ENCODE measurements at places on chromosomes 16 and 17. TPM values are rescaled to one million over a fixed set of nuclear protein-coding genes. Genes with fewer than 3 reads are reported as not detected.

GRCh38 chr16:85091522-85091910, 20.8 kb downstream of the CIBAR2 start:
- DNase-seq: no peak

Gene SEBOX
- not detected for total RNA-seq

Gene VEZF1
- total RNA-seq: 49.2 TPM

DNA sequence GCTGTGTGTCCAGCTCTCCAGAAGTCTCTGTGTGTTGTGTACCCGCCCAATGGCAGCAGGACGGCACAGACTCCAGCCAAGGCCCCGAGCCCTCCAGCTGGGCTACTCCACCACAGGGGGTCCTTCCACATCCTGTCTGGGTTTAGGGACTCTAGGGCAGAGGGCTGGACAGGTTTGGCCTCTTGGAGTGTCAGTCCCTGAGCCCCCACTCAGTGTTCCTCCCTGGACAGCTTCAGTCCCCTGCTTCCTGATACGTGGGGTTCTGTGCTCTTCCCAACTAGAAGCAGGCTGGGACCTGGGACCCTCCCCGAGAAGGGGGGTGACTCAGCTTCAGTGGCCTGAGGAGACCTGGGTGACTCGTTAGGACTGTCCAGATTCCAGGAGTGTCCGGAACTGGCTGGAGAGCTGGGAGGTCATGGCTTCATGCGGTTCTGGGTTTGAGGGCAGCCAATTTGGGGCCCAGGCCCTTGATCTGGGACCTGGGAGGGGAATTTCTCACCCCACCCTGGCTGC, 4.2 kb downstream of the CDK3 start:
- DNase-seq: no peak

DNA sequence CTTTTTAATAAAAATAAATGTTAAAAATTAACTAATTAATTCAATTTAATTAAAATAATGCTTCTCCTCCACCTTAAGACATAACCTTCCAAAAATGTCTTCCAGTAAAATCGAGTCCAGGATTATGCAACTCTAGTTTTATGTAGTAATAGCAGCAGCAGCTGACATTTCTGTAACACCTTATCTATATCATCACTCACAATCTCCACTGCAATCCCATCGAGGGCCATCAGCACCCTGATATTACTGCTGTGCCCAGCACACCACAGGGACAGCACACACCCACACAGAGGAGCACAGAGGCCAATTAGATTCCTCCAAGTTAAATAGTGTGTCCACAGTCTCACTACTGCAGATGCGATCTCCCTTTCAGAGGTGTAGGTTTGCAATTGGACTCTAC, 2.9 kb downstream of the RPH3AL start:
- no peak for DNase-seq

GRCh38 chr16:15967655-15968315, 18.4 kb downstream of the ABCC1 start:
- DNase-seq: no peak

- DNase-seq: no peak
Measured at GRCh38 chr16:51201604-51202003, 50.5 kb upstream of the SALL1 start.

DNA sequence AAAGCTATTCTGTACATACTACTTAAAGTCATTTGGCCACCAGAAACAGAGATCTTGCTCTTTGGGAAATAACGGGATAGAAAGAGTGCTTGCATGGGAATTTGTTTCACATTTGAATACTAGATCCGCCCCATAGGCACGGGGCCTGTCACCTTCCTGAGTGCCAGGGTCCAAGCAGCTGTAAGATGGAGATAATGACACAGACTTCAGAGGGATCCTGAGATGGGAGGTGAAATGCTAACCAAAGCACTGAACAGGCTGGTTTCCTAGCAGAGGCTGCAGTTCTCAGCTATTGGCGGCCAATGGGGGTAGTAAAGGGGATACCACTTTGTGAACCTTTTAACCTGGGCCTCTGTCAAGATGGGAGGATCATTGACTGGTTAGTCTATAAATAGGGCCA, 225.4 kb downstream of the IRF8 start:
- no peak for DNase-seq

DNA sequence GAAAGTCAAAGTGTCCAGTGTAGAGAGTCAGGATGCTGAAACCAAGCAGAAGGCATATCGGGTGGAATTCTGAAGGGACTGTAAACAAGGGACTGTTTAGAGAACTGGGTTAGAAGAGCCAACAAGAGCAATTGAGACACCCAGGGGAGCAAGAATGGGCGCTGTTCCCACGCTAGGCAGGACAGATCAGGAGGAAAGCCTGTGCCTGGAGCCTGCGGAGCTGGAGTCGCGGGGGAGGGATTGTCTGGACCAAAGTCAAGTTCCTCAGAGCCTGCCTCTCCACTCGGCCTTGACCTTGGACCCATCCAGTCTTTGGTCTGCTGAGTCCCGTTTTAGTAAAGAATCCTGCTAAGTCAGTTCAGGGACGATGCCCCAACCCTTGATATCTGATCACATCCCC, 14.7 kb upstream of the KLHL36 start:
- no peak for DNase-seq

GRCh38 chr17:51036084-51036483, 84.6 kb downstream of the SPAG9 start:
- no peak for DNase-seq

- no peak for DNase-seq
Measured at GRCh38 chr16:19923396-19923795, 38.7 kb upstream of the GPRC5B start.

DNA sequence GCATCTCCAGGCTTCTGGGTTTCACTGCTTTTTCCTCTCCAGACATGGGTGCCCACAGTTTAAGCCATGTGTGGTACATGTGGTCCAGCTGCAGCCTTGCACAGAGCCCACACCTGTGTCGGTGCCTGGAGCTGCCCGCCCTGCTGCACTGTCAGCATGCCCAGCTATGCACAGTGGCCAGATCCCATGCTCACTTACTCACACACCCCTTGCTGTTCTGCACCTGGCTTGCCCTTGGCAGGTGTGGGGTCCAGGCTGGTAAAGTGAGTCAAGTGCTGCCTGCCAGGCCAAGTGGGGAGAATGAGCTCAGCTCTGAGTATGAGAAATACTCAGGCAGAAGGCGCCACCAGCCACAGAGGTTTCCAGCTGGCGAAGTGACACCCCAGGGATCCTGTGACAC, 739.9 kb downstream of the CDH11 start:
- DNase-seq: peak; percentile 77

GRCh38 chr17:6254036-6254435, 180.9 kb downstream of the AIPL1 start:
- no peak for DNase-seq

Gene TNFRSF13B
- total RNA-seq: not detected

Gene MTSS2
- 170 TPM for total RNA-seq

DNA sequence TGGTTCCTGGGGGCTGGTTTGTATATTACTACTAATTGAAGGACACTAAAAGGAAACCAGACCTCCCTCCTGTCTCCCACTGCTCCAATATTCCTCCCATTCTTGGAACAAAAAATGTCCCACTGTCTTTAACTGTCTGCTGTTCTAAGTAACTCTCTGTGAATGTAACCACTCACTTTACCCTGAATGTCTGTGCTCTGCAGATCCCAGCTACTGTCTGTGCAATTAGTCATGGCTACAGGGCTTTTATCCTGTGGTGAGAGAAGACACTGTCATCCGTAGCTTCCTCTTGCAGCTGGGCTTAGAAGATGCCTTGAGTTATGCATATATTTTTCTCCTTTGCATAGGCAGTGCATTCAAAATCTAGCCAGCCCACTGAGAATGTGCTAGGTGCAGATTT, 853.8 kb downstream of the CDH8 start:
- no peak for DNase-seq

GRCh38 chr17:20244671-20245070, 222.7 kb downstream of the LGALS9B start:
- peak; percentile 41 for DNase-seq

DNA sequence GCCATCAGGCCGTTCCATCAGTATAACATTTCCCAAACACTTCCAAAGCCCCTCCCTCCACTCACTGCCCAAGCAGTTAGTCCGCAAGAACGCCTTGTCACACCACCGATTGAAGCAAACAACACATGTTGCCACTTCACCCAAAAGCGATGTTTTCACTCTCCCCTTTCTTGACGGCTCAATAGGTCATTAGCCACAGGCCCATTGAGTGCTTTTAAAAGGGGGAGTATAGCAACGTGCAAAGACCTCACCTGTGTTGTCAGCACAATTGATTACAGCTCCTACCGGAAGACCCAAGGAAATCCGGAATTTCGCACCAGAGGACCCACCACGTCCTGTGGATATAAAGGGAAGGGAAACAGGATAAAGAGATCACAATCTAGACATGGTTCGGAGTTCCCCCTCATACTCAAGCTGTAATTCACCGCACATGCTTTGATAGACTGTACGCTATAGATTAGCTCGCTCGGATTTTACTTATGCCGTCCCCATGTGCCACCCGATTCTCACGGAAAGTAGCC, 690 bp downstream of the RPL23 start:
- DNase-seq: peak; percentile 39

Gene TLCD1
- 11.1 TPM for total RNA-seq

- peak; percentile 71 for DNase-seq
Measured at GRCh38 chr16:12228602-12229499, 252.3 kb downstream of the SNX29 start.
